ENCODE measurements at places on chromosomes 3 and 15.
A peak's percentile ranks its signal among the peaks of the same experiment; 100 is the strongest.

DNA sequence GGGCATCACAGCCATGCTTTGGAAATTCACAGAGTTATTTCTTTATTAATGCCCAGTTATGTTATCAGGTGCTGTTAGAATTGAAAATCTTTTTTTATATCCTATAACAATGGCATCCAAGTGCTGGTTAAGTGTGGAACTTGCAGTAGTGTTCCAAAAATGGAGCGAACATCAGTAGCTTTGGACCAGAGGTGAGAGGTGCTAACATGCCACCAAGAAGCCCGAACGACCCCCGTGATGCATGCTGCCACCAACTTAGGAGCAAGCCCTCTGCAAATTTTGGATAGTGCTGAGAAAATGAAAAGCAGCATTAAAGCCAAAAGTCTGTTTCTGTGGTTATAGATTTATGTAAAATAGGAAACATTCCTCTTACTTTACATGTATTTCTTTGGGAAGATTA, 24.8 kb downstream of the RBP1 start:
- no peak for DNase-seq

DNA sequence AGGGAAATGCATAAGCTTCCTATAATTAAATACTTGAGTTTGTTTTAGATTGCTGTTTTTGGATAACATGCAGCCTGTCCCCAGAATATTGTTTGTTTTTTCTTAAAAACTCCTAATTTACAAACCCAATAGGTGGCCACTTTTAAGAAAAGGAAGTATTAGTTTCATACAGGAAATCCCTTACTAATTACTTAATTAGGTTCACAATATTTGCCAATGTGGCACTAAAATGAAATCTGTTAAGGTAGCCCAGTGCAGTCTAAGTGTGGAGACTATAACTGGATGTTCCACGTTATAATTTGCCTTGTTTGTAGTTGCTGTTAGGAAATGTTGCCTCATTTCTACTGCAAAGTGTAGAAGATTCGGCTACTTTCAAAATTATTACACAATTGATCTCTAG, 195.8 kb downstream of the BBX start:
- DNase-seq, result no peak

GRCh38 chr3:160941885-160942494, 163.2 kb downstream of the B3GALNT1 start:
- peak; percentile 43 for DNase-seq

DNA sequence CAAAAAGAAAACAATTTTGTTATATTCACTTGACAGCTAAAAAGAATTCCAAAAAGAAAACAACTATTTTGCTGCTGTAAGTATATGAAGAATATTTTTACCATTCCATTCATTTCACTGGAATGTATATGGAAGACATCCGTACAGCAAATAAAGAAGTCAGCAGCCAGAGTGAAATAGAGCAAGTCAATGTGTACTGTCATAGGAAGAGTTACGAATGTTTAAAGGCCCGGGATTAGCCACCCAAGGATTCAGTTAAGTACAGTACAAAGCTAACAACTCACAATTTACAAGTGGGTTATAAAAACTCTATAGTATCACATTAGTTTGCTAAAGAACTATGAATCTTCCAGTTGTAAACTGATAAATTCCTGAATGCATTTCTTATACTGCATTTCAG, 14.4 kb upstream of the XXYLT1 start:
- no peak for DNase-seq
